ENCODE measurements at places on chromosomes 3 and 15. TPM values are rescaled to one million over a fixed set of nuclear protein-coding genes. Genes with fewer than 3 reads are reported as not detected.
A peak's percentile ranks its signal among the peaks of the same experiment; 100 is the strongest.

DNA sequence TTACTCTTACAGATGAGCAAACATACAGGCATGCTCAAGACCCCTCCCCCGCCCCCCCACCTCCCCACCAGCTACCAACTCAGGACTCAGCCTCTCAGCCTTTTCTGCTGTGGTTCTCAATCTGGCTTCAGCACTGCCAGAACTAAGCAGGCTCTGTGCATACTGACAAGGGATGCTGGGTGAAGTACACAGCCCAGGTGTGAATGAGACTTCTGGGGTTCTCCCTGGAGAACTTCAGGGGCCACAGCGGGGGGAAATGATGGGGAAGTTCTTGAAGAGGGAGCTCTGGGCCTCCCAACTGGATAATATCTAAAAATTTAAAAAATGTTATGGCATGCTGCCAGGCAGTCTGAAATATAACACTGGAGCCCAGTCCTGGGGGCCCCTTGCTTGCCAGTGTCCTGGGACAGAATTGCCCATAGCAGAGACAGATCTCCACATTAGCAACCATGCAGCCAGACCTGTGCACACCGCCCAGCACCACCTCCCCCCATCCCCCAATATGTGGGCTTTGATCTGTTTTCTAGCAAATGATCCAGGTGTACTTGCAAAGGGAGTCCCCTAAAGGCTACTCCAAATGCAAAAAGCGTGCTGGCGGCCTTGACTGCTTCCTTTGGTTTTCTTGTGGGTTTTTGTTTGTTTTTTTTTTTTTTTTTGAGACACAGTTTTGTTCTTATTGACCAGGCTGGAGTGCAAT is 41.4 kb downstream of the PGPEP1L start:
- DNase-seq = no peak

- DNase-seq = no peak
Measured at GRCh38 chr3:103453152-103453551, 1018.3 kb downstream of the ZPLD1 start.

Gene CCDC54
- total RNA-seq = not detected

DNA sequence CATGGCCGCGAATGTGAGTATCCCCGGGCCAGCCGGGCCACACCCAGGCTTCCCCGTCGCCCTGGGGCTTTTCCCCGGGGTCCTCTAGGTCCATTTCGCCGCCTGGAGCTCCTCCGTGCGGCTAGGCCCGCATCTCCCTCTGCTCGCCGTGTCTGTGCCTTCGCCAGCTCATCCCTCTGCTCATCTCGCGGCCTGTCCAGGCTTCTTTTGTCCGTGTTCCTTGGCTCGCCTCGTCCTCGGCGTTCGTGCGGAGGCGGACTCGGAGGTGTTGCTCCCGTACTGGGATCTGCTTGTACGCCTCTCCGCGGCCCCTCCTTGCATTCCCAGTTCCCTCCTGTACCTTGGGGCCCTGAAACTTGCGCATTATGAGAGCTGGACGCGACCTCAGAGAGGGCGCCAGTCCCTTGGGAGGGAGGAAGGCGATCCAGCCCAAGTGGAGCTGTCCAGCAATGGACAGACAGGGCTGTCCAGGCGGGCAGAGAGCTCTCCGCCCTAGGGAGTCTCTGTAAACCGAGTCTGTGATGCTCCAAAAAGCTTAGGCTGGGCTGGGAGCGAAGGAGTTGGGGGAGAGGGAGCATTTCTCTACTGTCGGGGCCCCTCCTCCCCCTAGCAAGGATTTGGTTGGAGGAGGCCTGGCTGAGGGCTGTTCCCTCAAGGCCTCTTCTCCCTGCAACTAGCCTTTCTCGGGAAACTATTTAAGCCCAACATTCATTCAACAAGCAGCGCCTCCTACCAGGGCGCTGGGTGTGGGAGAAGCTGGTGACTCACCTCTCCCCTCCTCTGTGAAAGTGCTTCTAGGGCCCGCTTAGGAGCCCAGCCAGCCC is 553 bp downstream of the TMEM43 start:
- DNase-seq = peak; percentile 74

Gene CPLX3
- total RNA-seq = 0.25 TPM

Gene DNASE1L3
- not detected for total RNA-seq

- DNase-seq = no peak
Measured at GRCh38 chr3:64732576-64732975, 44.8 kb upstream of the ADAMTS9 start.

DNA sequence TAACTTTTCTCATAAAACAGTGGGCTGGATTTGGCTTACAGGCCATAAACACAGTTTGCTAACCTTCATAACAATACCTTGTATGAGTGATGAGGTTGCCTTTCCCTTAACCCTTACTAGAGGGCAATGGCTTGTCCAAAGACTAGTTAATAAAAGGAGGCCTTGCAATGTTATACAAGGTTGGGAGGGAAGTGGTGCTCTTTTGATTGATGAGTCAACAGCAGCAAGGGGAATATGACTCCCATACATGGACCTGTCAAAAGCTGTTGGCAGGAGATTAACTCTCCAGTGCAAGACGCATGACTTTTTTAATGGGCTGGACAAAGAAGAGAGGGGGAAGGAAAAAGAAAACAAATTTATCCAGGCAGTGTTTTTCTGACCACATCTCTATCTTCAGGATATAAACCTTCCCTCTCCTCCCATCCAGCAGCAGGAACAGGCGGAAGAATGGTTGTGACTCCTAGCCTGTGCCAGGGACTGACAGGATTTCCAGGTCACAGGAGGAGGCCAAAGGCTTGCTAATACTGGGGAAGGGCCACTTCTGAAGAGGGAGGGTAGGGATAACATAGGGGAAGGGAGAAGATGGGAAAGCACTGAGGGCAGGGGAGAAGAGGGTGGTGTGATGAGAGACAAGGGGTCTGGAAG is 35.2 kb upstream of the ARL14 start:
- DNase-seq = no peak

Gene ST3GAL6
- total RNA-seq = 3.6 TPM

- DNase-seq = no peak
Measured at GRCh38 chr3:170154084-170154483, 27.4 kb downstream of the PHC3 start.

Gene WDR72
- total RNA-seq = 1.1 TPM

DNA sequence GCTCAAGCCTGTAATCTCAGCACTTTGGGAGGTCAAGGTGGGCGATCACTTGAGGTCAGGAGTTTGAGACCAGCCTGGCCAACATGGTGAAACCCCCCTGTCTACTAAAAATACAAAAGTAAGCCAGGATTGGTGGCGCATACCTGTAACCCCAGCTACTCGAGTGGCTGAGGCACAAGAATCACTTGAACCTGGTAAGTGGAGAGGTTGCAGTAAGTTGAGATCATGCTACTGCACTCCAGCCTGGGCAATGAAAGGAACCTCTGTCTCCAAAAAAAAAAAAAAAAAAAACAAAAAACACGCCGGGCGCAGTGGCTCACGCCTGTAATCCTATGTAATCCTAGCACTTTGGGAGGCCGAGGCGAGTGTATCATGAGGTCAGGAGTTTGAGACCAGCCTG is 18.9 kb upstream of the AP4E1 start:
- no peak for DNase-seq

Gene NOP10
- total RNA-seq = 230 TPM

DNA sequence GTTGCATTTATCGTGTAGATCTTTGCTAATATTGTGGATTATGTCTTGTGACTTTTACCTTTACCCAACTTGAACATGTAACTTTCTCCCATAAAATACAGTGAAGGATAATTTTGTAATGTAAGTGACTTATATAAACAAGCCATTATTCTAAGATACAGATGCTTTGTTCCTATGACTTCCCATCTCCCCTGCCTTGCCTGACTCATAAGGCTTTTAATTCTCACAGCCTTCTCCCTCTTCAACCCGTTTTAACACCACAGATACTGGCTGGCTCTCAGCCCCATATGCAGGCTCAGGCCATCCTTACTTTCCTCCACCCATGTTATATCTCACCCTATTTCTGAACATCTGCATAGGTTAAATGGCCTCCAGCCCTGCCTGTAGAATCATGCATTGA is 4.1 kb downstream of the CCNDBP1 start:
- no peak for DNase-seq

Gene RLBP1
- 0.18 TPM for total RNA-seq
